ENCODE measurements at places on chromosomes 6 and 20. TPM values are rescaled to one million over a fixed set of nuclear protein-coding genes. Genes with fewer than 3 reads are reported as not detected.
A peak's percentile ranks its signal among the peaks of the same experiment; 100 is the strongest.

DNA sequence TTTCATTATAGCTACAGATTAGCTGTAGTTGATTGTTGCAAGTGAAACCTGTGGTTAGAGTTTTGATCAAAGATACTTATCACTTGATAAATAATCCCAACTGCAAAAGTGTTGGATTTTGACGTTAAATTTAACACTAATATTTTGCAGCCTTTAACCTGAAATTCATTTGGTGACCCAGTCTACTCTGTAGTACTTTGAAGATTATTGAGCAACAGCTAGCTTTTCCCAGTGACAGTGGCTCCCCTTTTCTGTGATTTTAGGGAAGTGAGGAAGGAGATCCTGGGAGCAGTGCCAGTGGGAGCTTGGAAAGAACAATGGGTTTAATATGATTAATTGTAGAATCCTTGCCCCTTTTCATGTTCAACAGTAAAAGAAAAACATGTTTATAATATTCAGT is 76.9 kb downstream of the NCOA3 start:
- no peak overlapping the region for H3K4me3 ChIP-seq
- no peaks in the 10 kb centered on the region for H3K27me3 ChIP-seq
- no peaks in the 10 kb centered on the region for H3K36me3 ChIP-seq
- DNase-seq = no peak
- H3K27ac ChIP-seq = no peak overlapping the region
- H3K4me1 ChIP-seq = peaks cover 57% of the 10 kb centered on the region

Gene CTAGE9
- not detected for total RNA-seq

Gene SLC13A3
- 3.2 TPM for total RNA-seq

DNA sequence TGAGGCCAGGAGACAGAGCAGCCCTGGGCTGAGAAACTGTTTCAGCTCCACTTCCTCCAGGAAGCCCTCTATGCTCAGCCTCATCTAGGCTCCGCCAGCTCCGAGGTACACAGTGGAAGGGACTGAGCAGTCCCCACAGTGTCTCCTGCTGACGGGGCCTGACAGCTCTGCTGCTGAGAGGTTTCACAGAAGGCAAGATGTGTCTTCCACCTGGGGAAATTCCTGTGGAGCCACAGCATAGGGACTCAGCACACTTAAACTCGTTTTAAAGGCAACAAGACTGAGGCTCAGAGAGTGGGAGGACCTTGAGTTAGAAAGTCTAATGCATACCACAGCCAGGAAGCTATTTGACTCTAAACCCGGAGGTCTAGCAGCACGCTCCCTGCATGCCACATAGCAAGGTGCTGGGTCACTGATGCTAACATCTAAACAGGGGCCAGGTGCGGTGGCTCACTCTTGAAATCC is 6.8 kb downstream of the ADA start:
- H3K4me1 ChIP-seq = peaks cover 29% of the 10 kb centered on the region
- DNase-seq = no peak
- no peak overlapping the region for H3K27ac ChIP-seq
- no peaks in the 10 kb centered on the region for H3K36me3 ChIP-seq
- no peak overlapping the region for H3K4me3 ChIP-seq
- H3K27me3 ChIP-seq = no peaks in the 10 kb centered on the region

Gene OR2B6
- total RNA-seq = not detected

GRCh38 chr20:40979247-40979646 is 49.4 kb upstream of the TOP1 start:
- H3K36me3 ChIP-seq = no peaks in the 10 kb centered on the region
- DNase-seq = no peak
- no peaks in the 10 kb centered on the region for H3K4me1 ChIP-seq
- H3K4me3 ChIP-seq = no peak overlapping the region
- no peaks in the 10 kb centered on the region for H3K27me3 ChIP-seq
- H3K27ac ChIP-seq = no peak overlapping the region

Gene VIP
- total RNA-seq = not detected

- no peaks in the 10 kb centered on the region for H3K27me3 ChIP-seq
- H3K4me3 ChIP-seq = peak overlapping the region; percentile 77
- H3K4me1 ChIP-seq = peaks cover 25% of the 10 kb centered on the region
- peak overlapping the region; percentile 87 for H3K27ac ChIP-seq
- no peaks in the 10 kb centered on the region for H3K36me3 ChIP-seq
Observed at GRCh38 chr6:25138233-25138933, 140.8 kb upstream of the CARMIL1 start.

DNA sequence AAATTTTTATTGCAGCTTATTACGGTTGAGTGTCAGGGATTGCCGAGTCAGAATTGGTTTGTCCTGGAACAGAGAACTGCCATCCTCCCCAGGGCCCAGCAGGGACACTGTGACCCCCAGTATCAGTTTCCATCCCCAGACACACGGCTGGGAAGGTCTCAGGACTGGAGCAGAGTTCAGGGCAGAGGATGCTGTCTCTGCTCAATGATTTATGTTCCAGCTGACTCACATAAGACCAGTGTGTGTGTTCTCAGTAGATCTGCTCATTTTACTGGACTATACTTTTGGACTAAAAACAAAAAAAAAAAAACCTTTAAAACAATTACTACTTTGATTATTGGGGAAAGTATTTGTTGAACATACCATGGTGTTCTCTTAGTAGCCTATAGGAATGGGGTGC is 44.2 kb downstream of the FNDC1 start:
- no peaks in the 10 kb centered on the region for H3K36me3 ChIP-seq
- no peaks in the 10 kb centered on the region for H3K4me1 ChIP-seq
- DNase-seq = no peak
- H3K27ac ChIP-seq = no peak overlapping the region
- H3K27me3 ChIP-seq = no peaks in the 10 kb centered on the region
- H3K4me3 ChIP-seq = no peak overlapping the region

GRCh38 chr20:227439-228105 is 514 bp downstream of the DEFB129 start:
- no peak overlapping the region for H3K27ac ChIP-seq
- no peak overlapping the region for H3K4me3 ChIP-seq
- DNase-seq = no peak
- no peaks in the 10 kb centered on the region for H3K27me3 ChIP-seq
- no peaks in the 10 kb centered on the region for H3K36me3 ChIP-seq

GRCh38 chr6:72639920-72640614 is 18.2 kb downstream of the KCNQ5 start:
- DNase-seq = no peak
- no peaks in the 10 kb centered on the region for H3K27me3 ChIP-seq
- no peaks in the 10 kb centered on the region for H3K36me3 ChIP-seq
- no peak overlapping the region for H3K4me3 ChIP-seq
- H3K27ac ChIP-seq = no peak overlapping the region
- peaks cover 7% of the 10 kb centered on the region for H3K4me1 ChIP-seq

GRCh38 chr6:69005199-69005598 is 370.1 kb downstream of the ADGRB3 start:
- no peak overlapping the region for H3K4me3 ChIP-seq
- no peak overlapping the region for H3K27ac ChIP-seq
- H3K4me1 ChIP-seq = no peaks in the 10 kb centered on the region
- no peaks in the 10 kb centered on the region for H3K36me3 ChIP-seq

DNA sequence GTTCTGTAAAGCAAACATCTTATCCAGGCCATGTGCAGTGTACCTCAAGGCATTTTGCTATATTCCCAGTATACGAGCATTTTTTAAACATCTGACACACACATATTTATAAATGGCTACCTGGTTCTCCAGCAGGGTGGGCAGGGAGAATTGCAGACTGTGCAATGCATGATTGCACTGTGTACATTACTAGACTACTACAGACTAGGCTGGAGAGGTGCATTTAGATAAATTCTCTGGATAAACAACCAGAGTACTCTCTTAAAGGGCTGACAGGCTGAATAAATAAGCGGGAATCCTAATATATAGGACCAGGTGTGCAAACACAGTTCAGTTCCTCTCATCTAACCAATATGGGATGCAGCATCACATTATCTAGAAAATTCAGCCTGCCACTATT is 428.3 kb upstream of the ARID1B start:
- no peaks in the 10 kb centered on the region for H3K4me1 ChIP-seq
- no peak overlapping the region for H3K4me3 ChIP-seq
- H3K27ac ChIP-seq = no peak overlapping the region
- H3K36me3 ChIP-seq = no peaks in the 10 kb centered on the region

GRCh38 chr6:166970776-166971175 is 14.4 kb upstream of the RNASET2 start:
- H3K27me3 ChIP-seq = no peaks in the 10 kb centered on the region
- H3K4me3 ChIP-seq = no peak overlapping the region
- no peaks in the 10 kb centered on the region for H3K4me1 ChIP-seq
- no peak overlapping the region for H3K27ac ChIP-seq
- no peaks in the 10 kb centered on the region for H3K36me3 ChIP-seq

Gene OR12D3
- total RNA-seq = not detected

Gene CST2
- not detected for total RNA-seq

DNA sequence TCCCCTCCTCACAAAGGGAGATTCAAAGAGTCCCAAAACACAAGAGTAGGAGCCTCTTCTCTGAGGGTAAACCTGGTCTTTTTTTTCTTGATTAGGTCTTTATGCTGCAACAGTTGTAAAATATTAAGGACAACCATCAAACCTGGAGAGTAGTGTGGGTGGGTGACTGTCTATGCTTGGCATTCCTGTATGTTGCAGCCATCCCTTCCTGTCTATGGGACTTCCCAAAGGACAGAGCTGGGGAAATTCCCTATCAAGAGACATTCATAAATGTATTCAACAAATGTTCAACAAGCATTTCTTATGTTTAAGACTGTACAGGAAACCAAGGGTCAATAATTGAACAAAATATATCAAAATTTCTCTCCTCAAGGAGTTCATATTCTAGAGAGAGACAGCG is 5.5 kb downstream of the BTN2A2 start:
- no peaks in the 10 kb centered on the region for H3K4me1 ChIP-seq
- peaks cover 11% of the 10 kb centered on the region for H3K36me3 ChIP-seq
- H3K27ac ChIP-seq = no peak overlapping the region
- no peaks in the 10 kb centered on the region for H3K27me3 ChIP-seq
- no peak overlapping the region for H3K4me3 ChIP-seq

DNA sequence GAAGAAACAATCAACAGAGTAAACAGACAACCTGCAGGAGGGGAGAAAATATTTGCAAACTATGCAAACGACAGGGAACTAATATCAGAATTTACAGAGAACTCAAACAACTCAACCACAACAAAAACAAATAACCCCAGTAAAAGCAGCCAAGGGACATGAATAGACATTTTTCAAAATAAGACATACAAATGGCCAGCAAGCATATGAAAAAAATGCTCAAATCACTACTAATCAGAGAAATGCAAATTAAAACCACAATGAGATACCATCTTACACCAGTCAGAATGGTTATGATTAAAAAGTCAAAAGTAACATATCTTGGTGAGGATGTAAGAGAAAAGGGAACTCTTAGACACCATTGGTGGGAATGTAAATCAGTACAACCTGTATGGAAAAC is 215.0 kb downstream of the THBS2 start:
- H3K4me3 ChIP-seq = no peak overlapping the region
- H3K27me3 ChIP-seq = no peaks in the 10 kb centered on the region
- H3K27ac ChIP-seq = no peak overlapping the region
- DNase-seq = no peak
- no peaks in the 10 kb centered on the region for H3K36me3 ChIP-seq

GRCh38 chr6:52144196-52145076 is 41.7 kb upstream of the IL17A start:
- H3K27me3 ChIP-seq = no peaks in the 10 kb centered on the region
- no peak for DNase-seq
- H3K4me1 ChIP-seq = no peaks in the 10 kb centered on the region
- no peaks in the 10 kb centered on the region for H3K36me3 ChIP-seq
- no peak overlapping the region for H3K4me3 ChIP-seq

DNA sequence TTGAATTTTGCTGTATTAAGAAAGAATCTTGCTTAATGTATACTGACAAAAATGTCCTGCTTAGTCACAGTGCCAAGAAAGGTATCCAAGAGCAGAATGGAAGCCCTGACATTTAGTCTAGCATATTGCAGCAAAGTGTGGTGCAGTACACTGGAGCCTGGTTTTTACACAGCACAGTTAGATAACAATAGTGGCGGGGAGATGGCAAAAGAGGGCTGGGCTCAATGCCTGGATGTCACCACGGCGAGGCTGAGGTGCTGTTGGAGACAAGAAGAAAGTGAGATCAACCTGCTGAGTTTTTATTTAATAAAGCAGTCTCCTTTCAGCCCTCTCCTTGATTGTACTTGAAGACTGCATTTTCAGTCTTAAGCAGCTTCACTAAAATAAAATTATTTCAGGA is 426.0 kb downstream of the LMBRD1 start:
- H3K4me3 ChIP-seq = no peak overlapping the region
- H3K36me3 ChIP-seq = no peaks in the 10 kb centered on the region
- no peaks in the 10 kb centered on the region for H3K27me3 ChIP-seq
- H3K4me1 ChIP-seq = no peaks in the 10 kb centered on the region

DNA sequence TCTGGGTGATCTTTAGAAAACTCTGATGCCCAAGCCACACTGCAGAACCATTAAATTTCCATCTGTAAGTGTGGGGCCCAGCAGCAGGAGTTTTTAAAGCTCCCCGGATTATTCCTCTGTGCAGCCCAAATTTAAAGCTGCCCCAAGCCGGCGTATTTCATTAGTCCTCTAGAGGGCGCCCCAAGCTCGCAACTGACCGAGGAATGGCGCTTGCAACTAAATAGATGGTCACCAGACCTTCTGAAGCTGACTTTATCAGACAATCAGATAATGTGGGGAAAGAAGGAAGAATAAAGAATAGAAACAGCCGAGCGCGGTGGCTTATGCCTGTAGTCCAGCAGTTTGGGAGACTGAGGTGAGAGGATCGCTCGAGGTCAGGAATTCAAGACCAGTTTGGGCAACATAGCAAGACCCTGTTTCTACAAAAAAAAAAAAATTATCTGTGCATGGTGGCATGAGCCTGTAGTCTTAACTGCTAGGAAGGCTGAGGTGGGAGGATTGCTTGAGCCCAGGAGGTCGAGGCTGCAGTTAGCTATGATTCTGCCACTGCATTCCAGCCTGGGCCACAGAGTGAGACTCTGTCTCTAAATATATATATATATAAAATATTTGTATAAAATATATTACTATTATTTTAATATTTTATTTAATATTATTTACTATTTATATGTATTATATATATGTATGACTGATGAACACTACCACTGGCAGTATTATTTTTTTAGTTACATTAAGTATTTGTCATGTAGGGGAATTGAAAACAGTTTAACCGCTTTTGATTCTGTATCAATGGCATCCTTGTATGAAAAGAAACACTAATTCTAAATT is 56.0 kb downstream of the OTOR start:
- no peak overlapping the region for H3K4me3 ChIP-seq
- no peak for DNase-seq
- H3K36me3 ChIP-seq = no peaks in the 10 kb centered on the region
- H3K27ac ChIP-seq = no peak overlapping the region

Gene ANGPT4
- 1.6 TPM for total RNA-seq

Gene HDAC2
- total RNA-seq = 29.9 TPM

Gene ZBP1
- 4.1 TPM for total RNA-seq

Gene DEFB132
- not detected for total RNA-seq

All from thoracic aorta (tissue), 2 donors.